ENCODE measurements at places on chromosomes 2 and 18. TPM values are rescaled to one million over a fixed set of nuclear protein-coding genes. Genes with fewer than 3 reads are reported as not detected.

Gene MORN2
- polyA plus RNA-seq, result 16.4 TPM

GRCh38 chr2:12156349-12156748 lies 409.9 kb downstream of the LPIN1 start:
- DNase-seq, result no peak
- no peaks in the 10 kb centered on the region for H3K4me1 ChIP-seq
- no peak overlapping the region for H3K4me3 ChIP-seq
- H3K27ac ChIP-seq, result no peak overlapping the region
- H3K27me3 ChIP-seq, result no peaks in the 10 kb centered on the region
- no peaks in the 10 kb centered on the region for H3K36me3 ChIP-seq

DNA sequence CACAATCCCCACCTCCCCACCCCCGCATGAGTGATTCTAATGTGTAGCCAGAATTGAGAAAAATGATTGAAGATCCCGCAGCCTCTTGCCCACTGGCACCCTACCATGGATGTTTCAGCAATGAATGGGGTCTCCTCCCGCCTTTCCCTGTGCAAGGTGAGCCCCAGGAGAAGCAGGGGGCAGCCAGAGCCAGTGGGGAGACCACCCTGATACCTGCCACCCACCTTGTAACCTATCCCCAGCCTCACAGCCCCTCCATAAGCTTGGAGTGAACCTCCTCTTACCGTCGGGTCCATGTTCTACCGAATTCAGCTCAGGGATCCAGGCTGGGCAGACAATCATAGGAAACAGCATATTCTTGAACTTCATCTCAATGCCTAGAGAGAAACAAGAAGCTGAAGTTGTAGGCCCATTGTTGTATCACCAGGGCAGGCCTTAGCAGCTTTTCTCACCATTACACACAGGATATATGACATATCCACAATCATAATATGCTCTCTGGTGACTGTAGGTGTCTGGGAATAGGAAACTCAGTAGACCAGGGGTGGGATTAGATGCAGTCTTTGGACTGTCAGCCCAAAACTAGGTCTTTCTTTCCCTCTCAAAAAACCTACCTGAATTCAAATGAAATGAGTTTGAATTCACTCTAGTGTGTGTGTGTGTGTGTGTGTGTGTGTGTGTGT lies 30.9 kb downstream of the XDH start:
- H3K36me3 ChIP-seq, result peaks cover 48% of the 10 kb centered on the region
- no peak overlapping the region for H3K27ac ChIP-seq
- DNase-seq, result no peak
- no peak overlapping the region for H3K4me3 ChIP-seq

DNA sequence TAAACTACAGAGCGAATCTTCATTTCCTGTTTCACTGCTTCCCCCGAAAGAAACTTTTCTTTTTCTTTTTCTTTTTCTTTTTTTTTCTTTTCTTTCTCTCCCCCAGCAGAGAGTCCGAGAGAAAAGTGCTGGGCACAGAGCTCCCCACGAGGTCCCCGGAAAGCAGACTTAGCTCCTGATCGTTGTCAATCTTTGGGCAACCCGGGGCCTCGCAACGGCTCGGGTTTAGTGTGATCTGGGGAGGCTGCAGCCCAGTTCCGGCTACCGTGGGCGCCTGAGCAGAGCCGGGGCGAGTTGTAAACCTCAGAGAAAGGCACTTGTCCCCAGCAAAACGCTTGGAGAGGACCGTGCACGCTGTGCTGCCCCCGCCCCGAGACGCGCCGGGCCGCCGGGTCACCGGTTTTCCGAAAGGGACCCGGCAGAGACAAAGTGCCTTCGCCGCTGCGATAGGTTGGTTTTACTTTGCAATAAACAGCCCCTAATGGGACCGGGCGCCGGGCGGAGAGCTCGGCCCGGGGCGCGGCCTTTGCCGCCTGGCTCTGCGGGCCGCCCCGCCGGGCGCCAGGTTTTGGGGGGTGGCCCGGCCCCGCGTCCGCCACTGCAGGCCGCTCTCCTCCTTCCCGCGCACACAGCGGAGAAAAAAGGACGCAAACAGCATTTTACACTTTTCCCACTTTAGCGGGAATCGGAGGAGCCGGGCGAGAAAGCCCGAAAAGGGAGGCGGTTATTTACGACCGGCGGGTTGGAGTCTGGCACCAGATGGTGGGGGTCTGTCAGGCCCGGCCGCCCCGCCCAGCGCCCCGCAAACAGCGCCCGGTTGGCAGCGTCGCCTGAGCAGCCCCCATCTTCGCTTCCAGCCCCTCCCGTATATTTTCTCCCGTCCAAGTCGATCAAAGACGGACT lies 136.0 kb downstream of the INSIG2 start:
- no peaks in the 10 kb centered on the region for H3K36me3 ChIP-seq
- peaks cover 4% of the 10 kb centered on the region for H3K4me1 ChIP-seq
- H3K27ac ChIP-seq, result no peak overlapping the region
- peak overlapping the region; percentile 58 for H3K4me3 ChIP-seq

DNA sequence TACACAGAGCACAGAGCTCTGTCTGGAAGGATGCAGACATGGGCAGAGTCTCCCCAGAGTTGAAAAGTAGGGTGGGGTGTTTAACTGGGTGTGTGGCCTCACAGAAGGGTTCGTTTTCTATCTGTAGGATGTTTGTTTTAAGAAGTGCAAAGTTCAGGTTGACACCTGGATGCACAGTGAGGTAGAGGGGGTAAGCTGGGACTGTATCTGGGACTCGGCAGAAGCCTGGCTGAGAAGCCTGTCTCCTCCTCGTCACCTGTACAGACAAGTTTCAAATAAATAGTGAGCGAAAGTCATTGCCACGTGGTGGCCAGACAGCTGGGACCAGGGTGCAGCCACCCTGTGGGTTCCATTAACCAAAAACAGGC lies 145.9 kb downstream of the KLHL29 start:
- H3K27ac ChIP-seq, result no peak overlapping the region
- no peaks in the 10 kb centered on the region for H3K4me1 ChIP-seq
- no peak for DNase-seq
- no peaks in the 10 kb centered on the region for H3K36me3 ChIP-seq
- H3K27me3 ChIP-seq, result no peaks in the 10 kb centered on the region
- no peak overlapping the region for H3K4me3 ChIP-seq

GRCh38 chr2:7201851-7202250 lies 284.6 kb downstream of the RNF144A start:
- H3K4me1 ChIP-seq, result no peaks in the 10 kb centered on the region
- H3K36me3 ChIP-seq, result no peaks in the 10 kb centered on the region
- no peak overlapping the region for H3K27ac ChIP-seq
- no peak for DNase-seq
- no peak overlapping the region for H3K4me3 ChIP-seq
- peaks cover 4% of the 10 kb centered on the region for H3K27me3 ChIP-seq

- H3K36me3 ChIP-seq, result no peaks in the 10 kb centered on the region
- peak overlapping the region; percentile 70 for H3K27ac ChIP-seq
- peak overlapping the region; percentile 31 for H3K4me3 ChIP-seq
- peaks cover 15% of the 10 kb centered on the region for H3K4me1 ChIP-seq
- no peaks in the 10 kb centered on the region for H3K27me3 ChIP-seq
Observed at GRCh38 chr2:56449002-56449431, 265.2 kb downstream of the CCDC85A start.

- no peak overlapping the region for H3K4me3 ChIP-seq
- H3K27me3 ChIP-seq, result no peaks in the 10 kb centered on the region
- DNase-seq, result no peak
- H3K27ac ChIP-seq, result no peak overlapping the region
Observed at GRCh38 chr2:72276876-72277275, 129.2 kb upstream of the CYP26B1 start.

Gene PSMA8
- polyA plus RNA-seq, result not detected

- H3K4me1 ChIP-seq, result no peaks in the 10 kb centered on the region
- no peak overlapping the region for H3K4me3 ChIP-seq
- H3K36me3 ChIP-seq, result no peaks in the 10 kb centered on the region
- H3K27ac ChIP-seq, result no peak overlapping the region
- no peak for DNase-seq
- no peaks in the 10 kb centered on the region for H3K27me3 ChIP-seq
Observed at GRCh38 chr2:124887466-124887865, 862.4 kb downstream of the CNTNAP5 start.

- DNase-seq, result no peak
- no peaks in the 10 kb centered on the region for H3K27me3 ChIP-seq
- peaks cover 23% of the 10 kb centered on the region for H3K4me1 ChIP-seq
- H3K27ac ChIP-seq, result no peak overlapping the region
Observed at GRCh38 chr2:235537186-235537585, 43.3 kb downstream of the AGAP1 start.

DNA sequence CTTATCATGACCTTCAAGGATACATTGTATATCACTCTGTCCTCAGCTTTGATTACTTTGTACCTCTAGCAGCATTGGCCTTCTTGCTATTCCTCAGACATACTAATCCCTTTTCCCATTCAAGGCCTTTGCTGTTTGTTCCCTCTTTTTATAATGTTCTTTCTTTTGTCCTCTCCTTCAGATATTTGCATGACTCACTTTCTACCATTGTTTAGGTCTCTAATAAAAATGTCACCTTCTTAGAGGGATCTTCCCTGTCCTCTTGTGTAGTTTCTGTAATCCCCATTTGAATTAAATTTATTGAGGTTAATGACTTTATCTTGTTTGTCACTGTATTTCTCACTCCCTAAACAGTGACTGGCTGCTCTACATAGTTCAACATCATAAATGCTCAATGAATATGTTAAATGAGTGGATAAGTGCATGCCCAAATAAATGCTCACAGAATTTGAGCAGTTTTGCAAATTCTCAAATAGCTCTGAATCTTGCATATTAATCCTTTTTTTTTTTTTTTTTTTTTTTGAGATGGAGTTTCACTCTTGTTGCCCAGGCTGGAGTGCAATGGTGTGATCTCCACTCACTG lies 135.9 kb downstream of the AGPS start:
- no peaks in the 10 kb centered on the region for H3K27me3 ChIP-seq
- no peak overlapping the region for H3K27ac ChIP-seq
- no peaks in the 10 kb centered on the region for H3K4me1 ChIP-seq
- DNase-seq, result no peak

Gene DARS1
- 25.0 TPM for polyA plus RNA-seq

DNA sequence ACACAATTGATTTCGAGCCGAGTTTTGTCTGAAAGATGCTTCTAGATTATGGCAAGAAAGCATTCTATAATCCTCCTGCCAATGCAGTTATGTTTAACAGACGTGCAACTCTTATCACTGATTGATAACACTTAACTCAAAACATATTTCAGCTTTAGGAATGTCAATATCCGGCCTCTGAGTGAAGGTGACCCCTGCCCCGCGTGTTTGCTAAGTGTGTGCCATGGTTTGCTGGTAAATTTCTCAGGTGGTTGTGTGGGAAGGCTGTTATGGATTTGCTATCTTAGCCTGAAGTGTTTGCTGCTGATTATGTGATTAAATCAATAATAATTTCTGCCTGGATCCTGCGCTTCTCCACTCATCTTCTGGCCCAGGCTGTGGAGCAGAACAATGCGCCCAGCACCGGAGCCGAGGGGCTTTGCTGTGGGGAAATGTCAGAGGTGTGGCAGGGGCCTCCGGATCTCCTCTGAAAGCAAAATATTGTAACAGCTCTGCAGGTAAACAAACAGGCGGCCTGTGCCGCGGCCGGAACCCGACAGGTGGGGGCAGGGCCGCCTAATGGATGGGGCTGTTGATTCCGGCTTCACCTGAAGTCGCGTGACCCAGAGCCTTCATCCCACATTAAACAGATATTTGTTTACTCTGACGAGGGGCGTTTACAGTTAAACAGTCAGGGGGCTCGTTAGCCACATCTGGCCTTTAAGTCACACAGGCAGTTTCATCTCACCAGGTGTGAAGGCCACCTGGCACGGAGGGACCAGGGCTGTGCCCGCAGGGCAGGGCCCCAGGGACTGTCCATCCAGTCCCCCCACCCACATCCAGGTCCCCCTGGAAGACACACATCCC lies 210.7 kb upstream of the SALL3 start:
- H3K27ac ChIP-seq, result no peak overlapping the region
- H3K4me1 ChIP-seq, result no peaks in the 10 kb centered on the region
- no peaks in the 10 kb centered on the region for H3K36me3 ChIP-seq
- H3K27me3 ChIP-seq, result no peaks in the 10 kb centered on the region
- H3K4me3 ChIP-seq, result no peak overlapping the region
- peak; percentile 33 for DNase-seq

DNA sequence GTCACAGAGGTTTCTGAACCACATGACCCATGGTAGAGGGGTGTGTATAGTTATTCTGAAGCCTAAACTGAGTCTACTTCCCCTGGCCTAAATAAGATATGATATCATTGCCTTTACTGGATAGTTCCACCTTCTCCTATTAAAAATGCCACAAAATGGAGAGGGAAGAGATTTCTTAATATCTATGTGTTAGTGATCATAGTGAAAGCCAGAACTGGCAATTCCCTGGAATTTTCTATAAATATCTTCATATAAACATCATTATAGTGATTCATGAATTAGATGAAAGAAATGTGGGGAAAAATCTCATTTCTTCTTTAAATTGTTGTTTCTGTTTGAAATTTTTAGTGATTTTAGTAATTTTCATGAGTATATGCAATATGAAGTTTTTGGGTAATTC lies 45.8 kb downstream of the TSHZ1 start:
- H3K36me3 ChIP-seq, result no peaks in the 10 kb centered on the region
- H3K4me1 ChIP-seq, result peaks cover 26% of the 10 kb centered on the region
- DNase-seq, result no peak

DNA sequence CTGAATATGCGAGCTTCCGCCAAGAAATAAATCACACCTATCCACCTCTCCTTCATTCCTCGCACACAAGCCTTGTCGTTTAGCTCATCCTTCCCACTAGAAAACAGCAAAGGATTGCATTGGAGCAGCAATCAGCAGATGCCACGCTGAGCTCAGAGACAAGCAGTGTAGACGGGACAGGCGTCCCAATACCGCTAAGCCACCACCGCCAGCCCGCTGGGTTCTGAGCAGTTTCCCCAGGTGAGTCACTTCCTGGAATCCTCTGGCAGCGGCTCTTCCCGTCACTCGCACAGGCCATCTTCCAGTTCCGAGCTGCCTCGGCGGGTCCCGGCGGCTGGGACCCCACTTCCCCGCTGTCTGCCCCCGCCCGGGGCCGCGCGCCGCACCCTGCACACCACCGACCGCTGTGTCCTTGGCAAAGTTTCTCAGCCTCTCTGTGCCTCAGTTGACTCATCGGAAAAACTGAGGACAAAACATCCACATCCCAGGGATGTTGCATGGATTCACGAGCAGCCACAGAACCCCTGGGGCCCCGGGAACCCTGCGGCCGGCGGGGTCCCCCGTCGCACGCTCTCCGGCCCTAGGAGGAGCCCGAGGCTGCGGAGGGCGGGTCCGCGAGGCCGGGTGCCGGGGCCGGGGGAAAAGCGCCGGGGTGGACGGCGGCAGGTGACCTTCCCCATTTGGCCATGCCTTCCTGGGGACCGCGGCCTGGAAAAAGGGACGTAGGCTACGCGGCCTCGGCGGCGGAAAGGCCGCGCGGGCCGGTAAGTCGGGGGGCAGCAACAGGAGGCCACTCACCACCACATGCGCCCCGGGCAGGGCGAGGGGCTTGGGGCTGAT lies 573 bp downstream of the KDSR start:
- peaks cover 6% of the 10 kb centered on the region for H3K36me3 ChIP-seq
- peaks cover 2% of the 10 kb centered on the region for H3K4me1 ChIP-seq
- peak overlapping the region; percentile 99 for H3K27ac ChIP-seq
- no peaks in the 10 kb centered on the region for H3K27me3 ChIP-seq

GRCh38 chr18:23529604-23530003 lies 26.3 kb downstream of the RMC1 start:
- no peak overlapping the region for H3K27ac ChIP-seq
- H3K27me3 ChIP-seq, result no peaks in the 10 kb centered on the region
- no peak for DNase-seq
- H3K4me1 ChIP-seq, result peaks cover 1% of the 10 kb centered on the region
- no peak overlapping the region for H3K4me3 ChIP-seq

All from liver (tissue), 10 donors.